ENCODE measurements at places on chromosomes 4 and X.

DNA sequence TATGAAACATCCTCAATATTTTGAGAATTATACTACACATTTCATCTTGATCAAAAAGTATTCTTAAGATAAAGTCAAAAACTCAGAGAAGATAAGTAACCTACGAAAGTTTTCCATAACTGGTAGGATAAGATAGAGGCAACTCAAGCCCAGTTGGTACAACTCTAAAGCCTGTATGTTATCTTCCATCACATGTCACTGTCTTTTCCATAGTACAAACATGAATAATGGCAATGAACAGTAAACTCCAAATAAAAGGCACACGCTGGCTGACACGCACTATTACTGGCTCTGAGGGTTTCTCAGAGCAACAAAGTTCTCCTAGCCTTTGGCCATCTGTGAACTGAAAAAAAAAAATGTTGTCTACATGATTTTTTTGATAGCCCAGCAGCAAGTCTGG, 27.2 kb downstream of the LIN54 start:
- no peak for DNase-seq

DNA sequence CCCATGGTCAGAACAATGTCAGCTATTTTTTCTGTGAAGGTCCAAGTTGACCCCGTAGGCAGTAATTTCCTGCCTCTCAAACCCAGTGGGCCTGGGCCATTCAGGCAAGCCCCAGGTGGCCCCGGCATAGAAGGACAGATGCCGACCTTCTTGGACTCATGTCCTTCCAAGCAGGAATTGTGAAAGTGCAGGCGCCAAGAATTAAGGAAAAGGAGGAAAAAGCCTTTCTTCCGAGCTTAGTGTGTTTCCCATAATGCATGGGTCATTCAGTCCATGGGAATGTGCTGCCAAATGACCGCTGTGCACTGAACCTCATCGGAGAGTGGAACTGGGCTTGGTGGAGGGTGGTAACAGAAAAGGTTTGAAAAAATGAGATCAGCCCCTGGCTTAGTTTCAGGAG, 196.5 kb upstream of the HS3ST1 start:
- DNase-seq = no peak

- DNase-seq = no peak
Observed at GRCh38 chrX:45824471-45824870, 623.8 kb upstream of the DIPK2B start.

DNA sequence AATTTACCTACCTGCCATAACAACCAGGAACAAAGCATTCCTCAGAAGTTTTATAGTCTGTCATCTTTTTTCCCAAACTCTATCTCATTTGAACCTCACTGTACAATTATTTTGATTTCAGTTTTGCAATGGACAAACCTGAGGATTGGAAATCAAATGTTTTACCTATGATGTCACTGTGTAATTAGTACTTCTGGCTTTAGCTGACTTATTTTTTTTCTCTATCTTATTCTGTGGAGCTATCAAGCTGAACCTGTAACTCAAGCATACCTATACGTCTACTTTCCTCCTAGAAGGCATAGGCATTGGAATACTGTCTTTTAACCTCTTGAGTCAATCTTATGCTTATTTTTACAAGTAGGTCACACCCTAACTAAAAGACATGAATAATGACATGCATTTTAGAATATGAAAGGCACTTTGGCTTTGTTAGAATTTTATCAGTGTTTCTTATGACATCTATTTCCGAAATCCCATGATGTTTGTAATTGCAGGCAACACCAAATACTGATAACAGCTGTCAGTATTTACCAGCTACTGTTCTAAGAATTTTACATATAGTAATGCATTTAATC, 21.5 kb downstream of the CCSER1 start:
- DNase-seq = no peak

- DNase-seq = no peak
Observed at GRCh38 chr4:183177001-183177400, 77.9 kb downstream of the WWC2 start.

- DNase-seq = no peak
Observed at GRCh38 chrX:137101273-137101990, 67.6 kb upstream of the GPR101 start.
